AG04450 (cell line): ENCODE measurements at places on chromosomes 3 and 15.

GRCh38 chr3:4062621-4063020 lies 240.5 kb upstream of the SETMAR start:
- no peak for DNase-seq

- DNase-seq, result no peak
Observed at GRCh38 chr15:99385005-99385669, 133.9 kb downstream of the LRRC28 start.

- no peak for DNase-seq
Observed at GRCh38 chr3:106058475-106058874, 189.7 kb upstream of the CBLB start.

- no peak for DNase-seq
Observed at GRCh38 chr15:85757073-85757938, 37.4 kb downstream of the KLHL25 start.

DNA sequence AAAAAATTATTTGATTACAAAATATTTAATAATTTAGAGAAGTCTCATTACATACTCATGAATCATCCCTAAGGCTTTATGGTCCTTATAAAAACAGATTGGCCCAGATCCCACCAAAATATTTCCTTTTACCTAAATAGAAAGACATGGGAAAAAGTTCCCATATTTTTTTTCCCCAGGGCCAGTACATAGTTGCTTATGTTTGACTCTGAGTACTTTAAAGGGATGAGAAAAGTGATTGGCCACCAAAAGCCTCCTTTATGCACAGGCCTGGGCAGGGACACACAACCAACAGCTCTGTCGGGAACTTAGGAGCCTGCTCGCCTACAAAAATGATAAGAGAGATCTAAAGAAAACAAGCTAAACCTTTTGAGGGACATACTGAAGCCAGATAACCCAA lies 22.3 kb downstream of the KCNAB1 start:
- DNase-seq, result no peak
